ENCODE measurements at places on chromosomes 6 and 20. TPM values are rescaled to one million over a fixed set of nuclear protein-coding genes. Genes with fewer than 3 reads are reported as not detected.
A peak's percentile ranks its signal among the peaks of the same experiment; 100 is the strongest.

Gene PGC
- not detected for total RNA-seq

Gene AIF1
- 68.7 TPM for total RNA-seq

Gene SGK2
- 1.3 TPM for total RNA-seq

Gene GSTA3
- total RNA-seq, result not detected

Gene SALL4
- total RNA-seq, result 0.19 TPM

Gene PLA2G7
- 2.7 TPM for total RNA-seq

Gene CRISP3
- total RNA-seq, result 0.10 TPM

Gene NFKBIE
- total RNA-seq, result 6.7 TPM

DNA sequence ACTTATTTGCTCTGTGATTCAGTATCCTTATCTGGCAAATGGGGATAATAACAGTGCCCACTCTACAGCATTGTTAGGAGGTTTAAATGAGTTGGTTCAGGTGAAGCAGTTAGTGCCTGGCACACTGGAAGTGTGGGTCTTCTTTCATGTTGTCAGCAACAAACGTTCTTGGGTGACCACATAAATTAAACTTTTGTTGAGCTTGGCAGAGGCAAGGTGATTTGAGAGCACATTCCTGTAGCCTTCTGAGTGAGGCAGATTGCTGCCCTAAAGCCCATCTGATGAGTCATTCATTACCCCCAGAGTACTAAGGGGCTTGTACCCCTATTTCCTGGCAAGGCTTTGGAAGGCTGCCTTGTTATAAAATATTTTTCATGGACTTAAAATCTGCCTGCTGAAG lies 25.8 kb downstream of the SEC23B start:
- no peak for DNase-seq

DNA sequence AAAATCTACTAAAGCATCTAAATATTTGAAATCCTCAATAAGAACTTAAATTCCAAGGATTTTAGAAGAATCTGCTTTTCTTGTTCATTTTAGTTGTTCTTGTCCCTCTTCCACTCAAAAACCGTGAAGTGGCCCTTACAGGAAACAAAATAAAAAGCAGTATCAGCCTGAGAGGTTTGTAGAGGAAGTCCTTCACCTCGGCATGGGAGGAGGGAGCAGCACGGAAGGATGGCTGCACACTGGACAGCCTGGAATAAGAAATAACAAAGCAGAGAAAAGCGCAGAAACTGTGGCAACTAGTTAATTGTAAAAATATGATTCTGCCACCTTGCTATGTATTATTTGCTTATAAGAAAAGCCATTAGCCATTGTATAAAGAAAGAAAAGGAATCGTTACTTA lies 46.1 kb downstream of the RALGAPA2 start:
- DNase-seq, result no peak

DNA sequence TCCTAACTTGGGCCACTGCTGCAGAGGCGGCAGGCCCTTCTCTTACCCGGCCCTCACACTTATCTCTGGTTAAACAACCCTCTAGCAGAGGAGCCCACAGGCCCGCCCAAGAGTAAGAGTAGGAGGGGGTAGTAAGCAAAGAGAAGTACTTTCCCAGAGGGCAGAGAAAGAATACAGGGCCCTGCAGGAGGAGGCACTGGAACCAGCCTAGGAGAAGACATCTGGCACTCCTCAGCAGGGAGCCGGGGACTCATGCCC lies 10.1 kb downstream of the MTCH1 start:
- no peak for DNase-seq

- DNase-seq, result peak; percentile 87
Observed at GRCh38 chr6:35486005-35486925, 10.6 kb downstream of the TEAD3 start.

DNA sequence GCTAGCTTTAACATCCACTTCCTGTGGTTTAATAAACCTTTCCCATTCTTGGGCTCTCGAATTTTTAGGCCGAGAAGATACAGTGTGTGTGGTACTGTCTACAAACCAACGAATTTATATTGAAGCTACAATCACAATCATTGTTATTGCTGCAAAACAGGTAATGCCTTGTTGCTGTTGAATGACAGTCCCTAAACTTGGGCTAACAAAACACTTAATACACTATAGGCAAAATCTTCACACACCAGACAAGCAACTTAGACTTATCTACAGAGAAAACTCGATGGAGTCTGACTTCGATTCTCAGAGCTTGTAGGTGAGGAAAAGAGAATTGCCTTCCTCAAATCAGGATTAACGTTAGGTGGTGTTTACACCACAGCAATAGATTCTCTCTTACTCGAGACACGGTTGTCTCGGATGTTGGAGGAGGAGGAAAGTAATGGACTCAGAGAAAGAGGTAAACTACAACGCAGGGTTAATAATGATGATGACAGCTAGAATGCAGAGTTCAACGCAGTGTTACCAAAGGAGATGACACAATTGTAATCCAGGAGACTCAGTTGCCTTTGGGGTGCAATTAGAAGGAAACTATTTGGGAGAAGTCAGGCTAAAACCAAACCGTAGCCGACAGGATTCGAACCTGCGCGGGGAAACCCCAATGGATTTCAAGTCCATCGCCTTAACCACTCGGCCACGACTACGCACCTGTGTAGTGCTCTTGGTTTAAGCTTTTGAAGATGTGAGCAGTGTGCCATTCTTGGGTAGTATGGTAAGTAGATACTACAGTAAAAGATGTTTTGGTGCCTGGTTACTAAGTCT lies 32.5 kb upstream of the ZNF184 start:
- no peak for DNase-seq

DNA sequence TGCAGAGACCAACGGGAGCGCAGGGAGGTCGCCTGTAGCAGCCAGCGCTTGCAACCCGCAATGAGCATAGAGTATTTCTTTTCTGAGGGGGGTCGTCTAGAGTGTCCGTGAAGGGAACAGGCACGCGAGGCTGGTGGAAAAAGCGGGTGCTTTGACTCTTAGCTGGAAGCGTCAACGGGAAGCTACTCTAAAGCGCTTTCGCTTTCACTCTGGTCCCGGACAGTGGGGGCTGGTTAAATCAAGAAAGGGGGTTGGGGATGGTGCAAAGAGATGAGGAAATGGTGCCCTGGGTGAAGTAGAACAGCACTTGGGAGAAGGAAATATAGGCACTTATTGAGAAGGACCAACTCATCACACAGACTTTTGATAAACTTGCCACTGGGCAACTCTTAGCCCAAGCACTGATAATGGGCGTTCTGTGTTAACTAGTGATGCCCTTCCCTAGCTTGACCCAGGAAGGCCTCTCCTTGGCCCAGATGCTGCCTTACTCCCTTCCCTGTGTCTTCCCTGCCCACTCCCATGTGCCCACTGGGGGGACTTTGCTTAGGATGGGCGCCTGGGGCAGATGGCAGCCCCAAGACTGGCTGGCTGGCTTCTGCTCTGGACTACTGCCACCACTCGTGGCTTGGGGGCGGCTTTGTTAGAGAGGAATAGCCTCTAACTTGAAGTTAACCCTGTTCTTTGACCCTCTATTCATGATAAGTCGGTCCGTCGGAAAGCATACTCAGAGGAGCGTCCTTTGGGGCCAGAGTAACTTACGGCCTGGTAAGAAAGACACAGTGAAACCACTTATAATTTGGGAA lies 585 bp downstream of the PSMB9 start:
- DNase-seq, result no peak

- DNase-seq, result no peak
Observed at GRCh38 chr6:129567374-129567773, 142.6 kb downstream of the ARHGAP18 start.

DNA sequence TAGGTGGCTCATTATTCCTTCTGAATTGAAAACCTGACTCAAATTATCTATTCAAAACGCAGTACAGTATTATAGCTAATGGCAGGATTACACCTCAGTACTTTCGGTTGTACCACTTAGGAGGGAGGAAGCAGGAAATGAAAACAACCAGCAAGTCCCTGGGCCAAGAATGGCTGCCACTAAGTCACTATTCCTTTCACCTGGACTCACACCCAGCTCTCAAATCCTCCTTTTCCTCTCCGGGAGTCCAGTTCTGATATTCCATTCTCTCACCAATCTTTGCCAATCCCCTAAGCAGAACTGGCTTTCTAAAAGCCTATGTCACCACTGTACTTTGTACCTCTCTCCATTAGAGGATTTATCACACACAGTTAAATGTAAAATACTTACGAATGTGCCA lies 20.6 kb downstream of the TMEM242 start:
- no peak for DNase-seq

GRCh38 chr6:128335963-128336362 lies 184.4 kb downstream of the PTPRK start:
- DNase-seq, result no peak

GRCh38 chr6:128993166-128993565 lies 110.2 kb downstream of the LAMA2 start:
- no peak for DNase-seq

DNA sequence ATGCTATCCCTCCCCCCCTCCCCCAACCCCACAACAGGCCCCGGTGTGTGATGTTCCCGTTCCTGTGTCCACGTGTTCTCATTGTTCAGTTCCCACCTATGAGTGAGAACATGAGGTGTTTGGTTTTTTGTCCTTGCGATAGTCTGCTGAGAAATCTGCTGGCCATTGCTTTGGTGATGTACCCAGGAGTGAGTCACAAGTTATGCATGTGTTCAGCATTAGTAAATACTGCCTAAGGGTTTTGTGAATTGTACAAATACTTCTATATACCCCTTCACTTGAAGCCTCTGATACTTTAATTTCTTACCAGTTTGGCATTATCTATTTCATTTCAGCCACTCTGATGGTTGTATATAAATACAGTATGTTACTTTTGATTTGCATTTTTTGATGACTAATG lies 711.3 kb upstream of the GJE1 start:
- DNase-seq, result no peak

DNA sequence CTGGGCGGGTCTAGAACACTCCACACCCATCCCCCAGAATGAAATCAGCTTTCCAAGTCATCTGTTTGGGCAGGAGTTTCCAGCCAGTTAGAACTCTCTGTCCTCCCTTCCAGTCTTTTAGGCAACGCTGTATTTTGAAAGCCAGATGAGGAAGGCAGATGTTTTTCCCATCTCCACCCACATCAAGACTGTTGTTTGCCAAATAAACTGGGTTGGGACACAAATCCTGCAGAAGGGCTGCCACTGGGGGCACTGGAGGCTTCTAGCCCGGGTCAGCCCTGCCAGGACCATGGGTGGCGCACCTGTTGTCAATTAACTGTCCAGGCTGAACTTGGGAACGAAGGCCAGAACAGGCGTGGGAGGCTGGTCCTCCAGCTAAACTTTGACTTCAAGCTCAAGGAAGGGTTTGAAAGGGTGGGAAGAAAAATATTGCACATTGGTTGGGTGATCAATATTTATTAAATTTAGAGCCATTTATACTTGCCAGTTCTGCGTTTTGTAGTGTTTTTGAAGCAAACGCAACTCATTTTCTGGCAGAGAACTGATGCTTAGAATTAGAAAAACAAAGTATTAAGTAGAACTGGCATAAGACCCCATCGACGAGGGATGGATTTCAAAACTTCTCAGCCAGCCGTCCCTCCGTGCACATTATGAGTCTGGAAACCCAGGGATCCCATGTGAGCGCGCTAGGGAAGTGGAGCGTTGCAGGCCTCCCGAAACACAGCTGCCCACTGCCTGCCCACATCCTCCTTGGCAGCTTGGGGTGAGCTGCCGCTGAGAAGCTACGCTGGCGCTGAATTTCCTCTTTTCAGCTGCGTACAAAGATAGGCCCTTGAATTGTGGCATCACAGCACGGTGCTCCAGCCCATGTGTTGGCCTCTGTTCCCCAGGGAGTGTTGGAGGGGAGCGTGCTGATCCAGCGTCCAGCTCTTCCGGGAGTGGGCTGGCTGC lies 297.4 kb downstream of the QKI start:
- peak; percentile 91 for DNase-seq

DNA sequence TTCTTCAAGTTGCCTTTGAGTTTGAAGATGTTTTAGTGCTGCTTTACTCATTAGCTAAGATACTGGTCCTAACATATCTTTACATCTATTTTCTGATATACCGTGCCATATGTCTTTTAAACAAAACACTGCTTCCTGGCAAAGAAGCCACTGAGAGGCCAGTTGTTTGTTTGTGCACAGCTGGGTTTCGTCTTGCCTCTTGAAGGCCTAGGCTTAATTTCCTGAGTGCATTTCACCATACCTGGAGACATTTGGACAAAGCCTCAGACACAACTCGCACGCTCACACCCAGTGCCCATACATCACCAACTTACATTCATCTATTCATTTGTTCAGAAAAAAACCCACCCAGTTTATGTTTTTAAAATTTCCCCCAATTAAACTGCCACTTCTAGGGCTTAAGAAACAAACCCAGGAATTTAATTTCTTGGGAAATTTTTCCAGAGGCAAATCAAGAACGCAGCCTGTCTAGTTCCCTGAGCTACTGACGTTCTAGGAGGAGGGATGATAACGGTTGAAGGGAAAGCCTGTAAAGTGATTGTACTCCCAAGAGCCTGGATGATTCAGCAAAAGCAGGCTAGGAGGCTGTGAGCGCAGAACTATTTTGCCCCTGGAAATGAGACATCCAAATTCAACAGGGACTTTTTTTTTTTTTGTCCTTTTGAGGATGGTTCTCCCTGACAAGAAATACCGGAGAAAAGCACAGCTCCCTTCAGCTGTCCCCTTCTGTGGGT lies 77.7 kb downstream of the OLIG3 start:
- no peak for DNase-seq

DNA sequence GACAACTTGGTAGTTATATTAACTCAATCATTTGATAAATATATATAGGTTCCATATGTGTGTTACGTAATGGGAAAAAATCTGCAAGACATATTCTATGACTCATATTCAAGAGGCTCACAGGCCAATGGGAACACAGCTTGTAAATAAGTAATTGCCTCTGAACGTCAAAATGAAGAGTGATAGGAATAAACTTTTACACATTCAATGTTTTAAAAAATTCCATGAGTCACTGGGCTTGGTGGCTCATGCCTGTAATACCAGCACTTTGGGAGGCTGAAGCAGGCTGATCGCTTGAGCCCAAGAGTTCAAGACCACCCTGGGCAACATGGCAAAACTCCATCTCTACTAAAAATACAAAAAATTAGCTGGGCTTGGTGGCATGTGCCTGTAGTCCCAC lies 209.4 kb upstream of the MCHR2 start:
- no peak for DNase-seq

GRCh38 chr6:106976270-106976669 lies 1.7 kb upstream of the CD24 start:
- no peak for DNase-seq

DNA sequence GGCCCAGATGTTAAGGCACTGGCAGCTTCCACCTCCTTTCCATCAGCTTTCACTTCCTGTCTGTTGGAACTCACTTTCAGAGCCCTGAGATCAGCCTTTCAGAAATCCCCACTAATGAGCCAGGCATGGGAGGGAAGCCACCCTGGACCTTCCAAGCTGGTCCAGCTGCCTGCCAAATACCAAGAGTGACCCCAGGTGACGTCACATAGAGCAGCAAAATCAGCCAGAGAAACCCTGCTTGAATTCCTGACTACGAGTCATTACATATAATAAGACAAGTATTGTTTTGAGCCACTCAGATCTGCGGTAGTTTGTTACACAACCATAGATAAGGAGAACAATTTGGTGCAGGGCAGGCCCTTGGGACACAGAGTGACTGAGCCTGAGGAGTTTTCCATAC lies 556.0 kb upstream of the JAG1 start:
- peak; percentile 85 for DNase-seq

- DNase-seq, result no peak
Observed at GRCh38 chr6:16437095-16437494, 198.7 kb downstream of the GMPR start.
